ENCODE measurements at places on chromosomes 6 and 20.

GRCh38 chr6:15426901-15427300 is 181.0 kb downstream of the JARID2 start:
- no peak for DNase-seq

DNA sequence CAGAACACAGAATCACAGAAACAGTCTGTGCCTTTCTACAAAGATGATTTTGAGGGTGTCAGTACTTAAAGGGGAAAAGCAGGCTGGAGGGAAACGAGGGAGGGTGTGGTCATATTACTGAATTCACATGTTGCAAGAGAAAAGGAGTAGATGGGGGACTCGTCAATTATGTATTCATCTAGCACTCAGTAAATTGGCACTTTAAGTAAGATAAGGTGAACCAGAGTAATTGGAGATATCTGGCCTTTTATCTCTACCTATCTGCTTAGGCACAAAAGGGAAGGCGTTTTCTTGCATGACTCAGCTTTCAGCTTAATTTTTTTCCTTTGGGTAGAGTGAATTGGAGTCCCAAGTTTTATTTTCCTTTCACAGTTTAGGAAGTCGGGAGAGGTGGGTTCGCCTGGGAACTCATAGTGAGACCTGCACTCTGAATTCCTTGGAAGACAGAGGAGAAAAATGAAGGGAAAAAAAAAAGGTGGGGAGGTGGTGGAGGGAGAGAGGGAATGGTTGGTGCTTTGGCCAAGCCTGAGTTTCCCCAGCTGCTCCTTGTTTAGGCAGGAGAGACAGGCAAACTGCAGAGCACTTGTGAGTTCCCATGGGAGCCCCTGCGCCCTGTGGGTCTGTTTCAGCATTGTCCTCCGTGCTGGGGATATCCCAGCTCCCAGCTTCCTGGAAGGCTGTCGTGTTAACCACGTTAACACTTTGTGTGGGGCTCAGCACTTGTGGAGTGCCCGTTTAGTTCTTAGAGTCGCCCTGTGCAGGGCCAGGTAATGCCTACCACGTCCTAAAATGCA is 19.7 kb upstream of the GTSF1L start:
- no peak for DNase-seq

DNA sequence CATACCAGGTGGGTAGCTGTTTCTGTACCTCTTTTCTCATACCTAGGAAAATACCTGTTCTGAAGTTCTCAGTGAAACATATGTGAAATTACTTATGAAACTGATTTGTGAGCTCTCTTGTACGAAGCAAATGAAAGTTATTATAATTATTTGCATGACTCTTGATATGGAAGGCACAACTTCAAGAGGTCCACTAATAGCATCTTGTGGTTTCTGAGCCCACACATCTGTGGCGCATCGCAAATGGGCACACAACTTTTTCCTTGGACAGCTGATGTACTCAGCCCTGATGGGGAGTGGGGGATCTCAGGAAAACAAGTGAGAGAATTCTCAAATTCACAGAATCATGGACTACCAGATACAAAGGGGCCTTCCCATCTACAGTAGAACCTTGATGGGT is 432.3 kb downstream of the CD83 start:
- no peak for DNase-seq

DNA sequence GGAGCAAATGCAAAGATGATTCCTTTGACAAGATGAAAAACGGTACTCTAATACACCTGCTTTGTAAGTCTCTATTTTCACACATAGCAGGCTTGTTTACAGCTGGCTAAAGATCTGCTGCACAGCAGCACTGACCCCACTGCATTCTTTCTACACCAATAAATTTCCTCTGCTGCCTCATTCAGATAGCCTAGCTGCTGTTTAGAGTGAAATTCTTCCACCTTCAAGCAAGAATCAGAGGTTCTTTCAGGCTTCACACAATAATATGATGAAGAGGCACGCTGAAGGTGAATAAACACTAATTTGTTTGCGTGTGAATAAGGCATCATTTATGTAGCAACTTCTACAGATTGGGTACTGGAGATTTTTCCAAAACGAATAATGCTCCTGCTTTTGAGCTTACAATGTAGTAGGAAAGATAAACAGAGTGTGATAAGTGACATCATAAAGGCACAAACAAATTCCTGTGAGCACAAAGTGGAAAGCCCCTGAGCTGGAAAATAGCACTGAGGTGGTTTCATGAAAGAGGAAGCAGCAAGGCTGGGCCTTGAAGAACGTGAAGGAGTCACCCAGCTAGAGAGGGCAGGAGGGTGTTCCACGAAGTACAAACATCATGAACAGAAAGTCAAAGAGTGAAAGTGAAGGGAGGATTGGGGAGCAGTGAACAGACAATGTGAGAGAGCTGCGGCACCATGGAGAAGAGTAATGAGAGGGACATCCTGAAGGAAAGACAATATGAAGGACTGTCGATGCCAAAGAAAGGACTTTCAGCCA is 543.4 kb downstream of the CD83 start:
- no peak for DNase-seq

DNA sequence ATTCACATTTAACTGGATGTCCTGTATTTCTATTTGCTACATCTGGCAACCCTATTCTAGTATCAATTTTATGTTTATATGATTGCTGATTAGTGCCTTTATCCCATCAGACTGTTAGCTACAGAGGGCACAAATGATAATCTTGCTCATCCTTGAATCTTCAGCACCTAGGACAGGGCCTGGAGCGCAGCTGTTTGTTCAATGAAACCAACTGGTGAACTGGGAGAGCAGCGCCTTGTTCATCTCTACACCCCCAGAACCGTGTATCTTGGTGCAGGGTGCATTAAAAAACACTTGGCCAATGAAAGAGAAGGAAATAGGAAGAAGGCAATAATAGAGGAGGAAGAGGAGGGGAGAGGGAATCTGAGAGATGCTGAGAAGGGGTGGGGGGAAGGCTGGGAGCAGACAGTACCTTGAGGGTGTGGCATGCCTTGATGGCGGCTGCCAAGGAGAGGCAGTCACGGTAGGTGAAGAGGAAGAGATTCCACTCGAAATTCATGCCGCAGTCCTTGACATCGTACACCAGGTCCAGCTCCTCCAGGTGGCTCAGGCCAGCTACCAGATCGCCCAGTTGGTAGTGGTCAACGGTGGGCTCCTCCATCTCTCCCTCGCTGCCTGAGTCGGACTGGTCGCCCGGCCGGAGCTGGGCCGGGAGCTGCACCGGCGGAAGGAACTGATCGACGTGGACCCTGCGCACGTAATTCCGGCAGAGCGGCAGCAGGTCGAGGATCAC is 15.5 kb downstream of the TMEM151B start:
- peak; percentile 19 for DNase-seq

DNA sequence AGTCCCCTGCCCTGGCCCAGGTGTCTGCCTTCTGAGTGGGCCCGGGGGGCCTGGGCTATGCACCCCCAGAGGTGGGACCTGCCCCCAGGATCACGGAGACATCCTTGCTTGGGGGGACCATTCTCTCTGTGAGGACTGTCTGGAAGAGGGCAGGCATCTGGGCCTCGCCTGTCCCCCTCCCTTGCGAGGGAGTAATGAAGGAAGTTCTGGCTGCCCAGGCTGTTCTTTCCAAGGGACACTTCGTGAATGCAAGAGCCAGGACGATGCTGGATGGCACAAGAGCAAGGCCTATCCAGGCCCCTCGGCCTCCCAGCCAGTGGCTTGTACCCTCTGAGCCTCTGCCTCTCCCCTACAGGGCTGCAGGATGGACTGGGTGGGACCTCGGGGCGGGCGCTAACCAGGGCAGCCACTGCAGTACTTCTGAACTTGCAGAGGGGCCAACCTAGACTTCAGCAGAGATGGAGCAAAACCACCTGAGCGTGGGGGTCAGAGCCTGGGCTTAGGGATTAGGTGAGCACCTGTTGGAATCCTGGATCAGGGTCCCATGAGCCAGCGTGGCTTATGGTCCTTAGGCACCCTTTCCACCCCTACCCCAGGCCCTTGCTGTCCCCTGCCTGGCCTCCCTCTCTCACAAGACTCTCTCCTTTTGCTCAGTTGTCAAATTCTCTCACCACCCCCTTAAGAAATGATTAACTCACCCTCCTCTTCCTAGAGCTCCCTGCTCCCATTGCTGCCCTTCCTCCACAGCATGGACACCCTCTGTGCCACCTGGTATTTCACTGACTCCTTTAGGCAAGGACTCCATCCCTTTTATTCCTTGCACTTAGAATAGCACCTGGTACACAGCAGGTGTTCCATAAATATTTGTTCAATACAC is 53.2 kb downstream of the CTCFL start:
- DNase-seq = no peak

- DNase-seq = peak; percentile 6
These were observed 400.8 kb upstream of the CHD6 start for GRCh38 chr20:42018979-42019378.

DNA sequence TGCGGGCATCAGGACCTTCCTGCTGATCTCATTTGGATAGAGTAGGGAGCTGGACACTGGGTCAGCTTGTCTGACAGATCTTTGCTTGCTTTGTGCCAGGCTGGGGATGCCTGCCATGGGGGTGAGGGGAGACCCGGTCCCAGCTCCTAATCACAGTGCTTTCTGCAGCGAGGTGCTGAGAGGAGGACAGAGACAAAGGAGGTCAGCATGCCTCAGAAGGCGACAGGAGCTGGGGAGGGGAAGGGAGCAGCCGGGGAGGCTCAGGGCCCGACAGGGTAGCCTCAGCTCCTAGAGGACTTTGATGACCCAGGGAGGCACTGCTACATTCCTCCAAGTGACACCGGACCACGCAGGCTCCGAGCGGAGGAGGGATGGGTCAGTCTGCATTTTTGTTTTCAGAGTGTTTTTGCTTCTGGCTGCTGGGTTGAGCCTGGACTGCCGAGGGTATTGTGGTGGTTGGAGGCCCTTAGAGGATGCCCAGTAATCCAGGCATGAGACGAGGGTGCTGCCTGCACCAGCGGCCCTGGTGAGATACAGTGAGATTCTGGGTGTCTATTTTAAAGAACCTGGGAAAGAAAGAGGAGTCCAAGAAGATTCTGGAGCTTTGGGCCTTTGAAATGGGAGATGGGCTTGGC is 7.8 kb downstream of the RBM38 start:
- DNase-seq = no peak

DNA sequence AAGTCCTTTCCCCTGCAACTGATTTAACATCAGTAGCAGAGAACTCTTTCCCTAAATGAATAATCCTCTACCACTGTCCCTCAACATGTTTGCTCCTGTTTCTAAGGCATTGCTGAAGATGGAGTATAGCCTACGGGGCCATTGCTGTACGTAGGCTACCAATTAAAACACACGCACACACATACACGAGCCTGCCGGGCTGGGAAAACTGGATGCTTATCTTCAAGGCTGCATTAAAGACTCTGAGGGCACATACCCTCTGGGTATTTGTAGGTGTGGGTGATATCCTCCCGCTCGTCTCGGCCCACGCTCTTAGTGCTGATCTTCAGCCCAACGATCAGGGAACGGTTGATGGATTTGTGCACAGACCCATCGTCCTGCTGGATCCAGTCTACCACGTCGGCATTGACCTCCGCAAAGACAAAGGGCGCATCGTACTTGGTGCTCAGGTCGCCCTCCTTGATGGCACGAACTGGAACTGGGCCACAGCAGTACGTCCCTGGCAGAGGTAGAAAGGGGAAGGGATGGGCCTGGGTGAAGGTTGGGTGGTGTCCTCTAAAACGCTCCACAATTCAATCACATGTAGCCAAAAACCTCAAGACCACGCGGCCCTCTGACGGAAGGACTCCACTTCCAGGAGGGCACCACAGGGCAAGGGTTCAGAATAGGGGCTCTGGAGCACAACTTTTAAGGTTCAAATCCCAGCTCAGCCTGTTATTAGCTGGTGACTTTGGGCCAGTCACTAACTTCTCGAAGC is 25.7 kb downstream of the TGM2 start:
- DNase-seq = no peak

GRCh38 chr6:37723016-37723415 is 25.3 kb upstream of the MDGA1 start:
- DNase-seq = no peak

DNA sequence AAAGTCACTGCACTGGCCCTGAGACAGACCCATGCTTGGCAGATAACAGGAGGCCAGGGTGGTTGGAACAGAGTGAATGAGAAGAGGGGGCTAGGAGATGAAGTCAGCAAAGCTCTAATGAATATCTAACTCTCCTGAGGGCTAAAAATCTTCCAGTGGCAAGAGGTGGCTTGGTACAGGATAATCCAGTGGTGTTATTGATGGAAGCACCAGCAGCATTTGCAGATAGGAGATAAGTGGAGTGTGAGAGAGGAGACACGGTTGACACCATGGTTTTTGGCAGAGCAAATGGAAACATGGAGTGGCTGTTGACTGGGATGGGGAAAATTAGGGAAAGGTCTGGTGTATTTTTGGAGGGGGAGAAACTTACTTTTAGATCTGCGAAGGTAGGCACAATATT is 363.0 kb downstream of the ARHGAP18 start:
- no peak for DNase-seq

DNA sequence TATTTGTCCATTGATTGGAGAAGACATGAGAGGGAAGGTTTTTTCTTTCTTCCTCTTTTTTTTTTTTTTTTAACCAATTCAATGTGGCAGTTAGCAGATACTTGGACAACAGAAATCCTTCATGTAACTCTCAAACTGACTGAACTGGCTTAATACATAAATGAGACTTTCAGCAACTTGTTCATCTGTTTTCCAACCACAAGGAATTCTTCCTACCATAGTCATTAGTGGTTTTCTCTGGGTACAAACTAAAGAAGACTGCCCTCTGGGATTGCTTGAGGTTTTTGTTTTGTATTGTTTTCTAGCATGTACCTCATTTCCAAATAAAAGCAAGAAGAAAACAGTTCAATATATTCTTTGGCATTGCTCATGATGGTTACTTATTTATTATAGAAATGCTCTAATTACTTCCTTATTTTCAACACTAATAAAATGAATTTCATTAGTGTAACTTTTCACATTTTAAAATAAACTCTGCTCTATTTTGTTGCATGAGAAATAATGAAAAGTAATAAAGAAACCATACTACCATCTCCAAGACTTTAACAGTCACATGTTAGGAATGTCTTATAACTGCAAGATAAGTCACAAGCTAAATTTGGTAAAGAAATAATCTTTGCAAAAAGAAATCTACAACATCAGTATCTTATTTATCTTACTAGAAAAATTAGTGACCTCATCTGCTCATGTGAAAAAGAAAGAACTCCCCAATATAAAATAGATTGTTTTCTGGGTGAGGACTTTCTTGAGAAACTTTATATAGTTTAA is 52.0 kb downstream of the ME1 start:
- no peak for DNase-seq

GRCh38 chr6:139369568-139370282 is 4.7 kb downstream of the CITED2 start:
- DNase-seq = no peak

DNA sequence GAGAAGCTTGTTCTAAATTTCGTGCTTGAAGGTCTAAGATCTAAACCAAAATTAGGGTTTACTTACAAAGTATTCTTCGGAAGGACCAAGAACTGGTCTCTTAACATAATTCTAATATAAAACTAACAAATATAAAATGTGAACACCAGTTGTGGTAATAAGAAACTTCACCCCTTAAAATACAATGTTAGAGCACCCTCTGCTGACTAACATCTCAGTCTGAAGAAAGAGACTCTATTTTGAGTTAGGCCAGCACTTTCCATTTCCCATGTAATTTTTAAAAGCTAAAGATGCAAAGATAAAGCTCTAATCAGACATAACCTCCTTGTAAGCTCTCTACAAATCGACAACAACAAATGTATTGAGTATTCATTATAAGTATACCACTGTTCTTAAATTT is 24.6 kb downstream of the ATG5 start:
- DNase-seq = no peak

Measured in Jurkat, Clone E6-1 (cell line).